ENCODE measurements at places on chromosomes 4 and X. TPM values are rescaled to one million over a fixed set of nuclear protein-coding genes. Genes with fewer than 3 reads are reported as not detected.

IGFBP7 gene
- total RNA-seq: 173 TPM

CDS1 gene
- 1.6 TPM for total RNA-seq

PRKG2 gene
- total RNA-seq: 0.63 TPM

EMD gene
- 15.1 TPM for total RNA-seq

TEX13D gene
- total RNA-seq: not detected

DNA sequence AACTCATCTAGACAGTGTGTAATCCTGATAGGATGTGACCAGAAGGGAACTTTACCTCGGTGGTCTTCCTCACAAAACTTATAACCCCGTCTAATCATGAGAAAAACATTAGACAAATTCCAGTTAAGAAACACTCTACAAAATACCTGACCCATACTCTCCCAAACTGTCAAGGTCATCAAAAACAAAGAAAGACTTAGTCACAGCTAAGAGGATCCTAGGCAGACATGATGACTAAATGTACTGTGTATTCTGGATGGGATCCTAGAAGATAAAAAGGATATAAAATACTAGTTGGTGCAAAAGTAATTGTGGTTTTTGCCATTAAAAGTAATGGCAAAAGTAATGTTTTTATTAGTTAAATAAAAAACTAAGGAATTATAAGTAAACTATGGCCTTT lies 81.6 kb downstream of the DTHD1 start:
- DNase-seq: no peak

DNA sequence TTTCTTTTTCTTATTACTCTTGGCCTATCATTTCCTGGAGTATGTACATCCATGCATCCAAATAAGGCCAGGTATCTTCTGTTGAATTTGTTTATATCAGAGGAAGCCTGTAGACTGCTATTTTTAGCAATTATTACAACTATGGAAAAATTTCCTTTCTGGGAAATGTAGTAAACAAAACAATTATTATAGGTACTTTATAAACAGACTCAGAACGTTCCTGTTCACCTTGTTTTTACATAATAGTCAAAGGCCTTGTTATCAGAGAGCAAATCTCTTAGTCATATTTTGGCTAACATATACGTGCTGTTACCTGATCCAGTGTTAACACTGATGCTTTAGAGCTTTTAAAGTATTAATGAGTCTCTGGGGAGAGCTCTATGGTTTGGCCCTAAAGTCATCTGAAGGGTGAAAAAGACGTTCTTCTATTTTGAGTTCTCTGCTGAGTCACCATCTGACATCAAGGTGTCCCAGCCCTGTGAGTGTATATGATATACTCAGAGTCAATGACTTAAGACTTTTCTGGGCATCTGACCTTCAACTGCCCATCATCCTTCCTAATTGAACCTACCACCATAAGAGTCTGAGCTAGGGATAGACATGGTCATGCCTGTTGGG lies 7.3 kb downstream of the SPARCL1 start:
- DNase-seq: peak; percentile 13

DNA sequence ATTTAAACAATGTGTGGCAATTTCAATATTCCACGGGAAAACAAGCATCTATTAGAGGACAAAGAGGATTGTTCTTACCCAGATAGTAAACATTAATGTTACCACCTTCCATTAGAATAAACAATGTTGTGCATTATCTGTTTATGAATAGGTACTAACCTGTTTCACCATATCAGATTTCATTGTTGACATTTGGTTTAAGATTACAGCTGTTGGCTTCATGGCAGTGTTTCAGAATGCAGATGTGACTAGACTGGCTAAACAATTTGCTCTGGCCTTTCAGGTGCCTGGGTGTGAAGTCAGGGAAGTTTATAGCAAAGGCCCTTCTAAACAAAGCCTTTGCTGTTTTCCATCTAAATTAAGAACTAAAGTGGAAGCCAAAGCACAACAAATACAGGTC lies 464.7 kb upstream of the FAM47C start:
- DNase-seq: no peak

- DNase-seq: no peak
These were observed 103.2 kb downstream of the ENPP6 start for GRCh38 chr4:184114431-184114830.

DNA sequence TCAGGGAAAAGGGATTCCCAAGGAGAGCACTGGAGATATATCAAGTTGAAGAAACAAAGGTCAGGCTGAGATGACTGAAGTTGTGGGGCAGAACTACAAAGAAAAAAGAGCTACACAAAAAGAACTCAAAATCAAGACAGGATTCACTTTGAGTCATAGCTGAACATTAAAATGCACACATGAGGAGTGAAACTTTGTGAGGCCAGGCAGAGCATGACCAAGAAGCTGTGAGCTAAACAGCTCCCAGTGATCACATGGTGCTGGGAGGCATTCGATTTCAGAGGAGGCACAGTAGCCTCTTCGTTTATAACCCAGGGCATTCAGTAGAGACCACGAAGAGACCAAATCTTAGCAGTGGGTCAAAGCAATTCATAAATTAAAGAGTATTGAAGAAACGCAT lies 145.3 kb downstream of the ATRX start:
- DNase-seq: no peak

DNA sequence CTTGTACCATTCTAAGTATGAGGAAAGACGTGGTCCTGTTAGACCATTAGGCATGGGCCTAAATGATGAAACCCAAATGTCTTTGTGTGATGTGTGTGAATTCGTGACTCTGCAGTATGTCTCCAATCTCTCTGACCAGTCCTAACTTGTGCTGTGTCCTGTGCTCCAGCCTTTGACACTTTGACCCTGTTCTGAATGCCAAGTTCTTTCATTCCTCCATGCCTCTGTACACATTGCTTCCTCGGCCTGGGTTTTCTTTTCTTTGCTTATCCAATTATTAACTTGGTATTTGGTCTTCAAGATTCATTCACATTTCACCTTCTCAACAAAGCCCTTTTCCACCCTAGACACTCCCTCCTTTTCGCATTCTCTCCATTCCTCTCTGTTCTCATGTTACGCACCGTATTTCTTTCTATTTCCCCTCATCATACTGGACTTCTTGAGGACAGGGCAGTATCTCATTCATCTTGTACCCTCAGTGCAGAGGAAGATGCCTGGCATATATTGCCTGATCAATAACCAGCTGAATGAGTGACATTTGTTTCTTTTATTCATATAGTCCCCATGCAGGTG lies 138.7 kb downstream of the F11 start:
- no peak for DNase-seq

GRCh38 chr4:152591396-152591795 lies 55.5 kb upstream of the FBXW7 start:
- no peak for DNase-seq

- no peak for DNase-seq
These were observed 62.8 kb upstream of the NKX1-1 start for GRCh38 chr4:1469043-1469442.

DNA sequence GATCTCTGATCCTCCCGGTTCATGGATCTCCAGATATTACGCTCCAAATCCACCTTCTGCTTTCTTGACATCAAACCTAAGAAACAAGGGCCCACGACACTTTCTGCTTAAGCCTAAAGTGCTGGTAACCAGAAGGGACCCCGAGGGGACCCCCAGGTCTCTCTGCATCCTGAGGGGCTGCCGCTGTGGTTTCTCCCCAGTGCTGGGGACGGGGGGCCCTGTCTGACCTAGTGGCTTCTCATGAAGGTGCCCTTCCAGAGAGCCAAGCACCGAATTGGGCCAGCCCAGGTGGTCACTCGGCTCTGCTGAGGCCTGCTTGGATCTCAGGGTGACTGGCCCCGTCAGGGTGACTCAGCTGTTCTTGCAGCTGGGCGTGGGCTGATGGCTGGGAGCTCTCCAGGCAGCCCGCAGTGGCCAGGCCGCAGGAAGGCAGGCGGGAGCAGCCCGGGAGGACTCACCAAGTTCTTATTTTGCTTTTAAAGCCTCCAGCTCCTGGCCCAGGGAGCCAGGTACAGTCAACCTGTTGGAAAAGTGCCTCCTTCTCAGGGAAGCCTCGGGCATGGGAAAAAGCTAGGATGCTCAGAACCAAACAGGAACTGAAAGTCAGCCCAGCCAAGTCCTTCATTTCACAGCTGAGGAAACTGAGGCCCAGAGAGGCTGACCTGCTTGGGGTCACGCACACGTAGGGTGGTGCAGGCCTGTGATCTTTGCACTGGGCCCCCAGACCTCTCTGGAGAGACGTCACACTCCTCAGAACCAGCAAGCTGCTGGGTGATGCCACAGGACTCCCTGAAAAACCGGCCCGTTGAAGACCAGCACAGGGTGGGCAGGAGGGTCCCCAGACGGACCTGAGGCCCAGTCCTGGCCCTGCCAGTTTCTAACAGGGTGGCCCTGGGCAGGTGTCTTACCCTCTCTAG lies 16.7 kb downstream of the BLOC1S4 start:
- DNase-seq: peak; percentile 88

DNA sequence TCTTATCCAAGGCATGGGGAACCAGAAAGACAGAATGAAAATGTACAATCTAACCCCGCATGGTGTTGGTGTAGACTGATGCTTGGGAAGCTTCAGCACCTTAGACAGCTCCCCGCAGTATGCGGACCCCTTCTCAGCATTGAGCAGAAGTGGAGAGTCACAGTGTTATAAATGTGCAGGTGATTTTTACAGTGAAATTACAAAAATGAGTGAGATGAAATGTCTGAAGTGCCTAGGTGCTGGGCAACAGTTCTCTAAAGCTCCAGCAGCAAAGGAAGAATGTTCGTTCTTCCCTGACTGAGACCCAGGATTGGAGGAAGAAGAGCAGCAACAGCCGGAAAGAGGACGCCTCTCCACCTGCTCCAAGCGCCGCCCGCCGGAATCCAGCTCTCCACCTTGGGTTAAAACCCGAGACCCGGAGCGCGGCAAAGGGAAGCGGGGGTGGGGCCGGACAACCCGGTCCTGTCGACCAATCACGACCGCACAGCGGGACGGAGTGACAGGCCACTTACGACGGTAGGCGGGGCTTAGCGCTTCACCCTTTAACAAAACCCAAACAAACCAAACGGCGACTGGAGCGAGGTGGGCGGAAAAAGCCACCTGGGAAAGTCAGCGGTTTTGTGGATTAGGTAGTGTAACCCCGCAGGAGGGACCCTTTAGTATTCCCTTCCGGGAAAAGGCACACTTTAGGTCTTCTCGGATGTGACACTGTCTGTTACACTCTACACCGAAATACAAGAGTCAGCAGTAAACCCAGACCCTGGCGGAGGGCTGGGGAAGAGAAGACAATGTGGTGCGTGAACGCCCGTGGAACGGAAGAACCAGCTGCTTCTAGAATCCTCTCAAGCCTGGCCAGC lies at the start of gene GLRA3:
Gene GLRA3 (minus strand): TSS at position 403 of the 857 bp plus-strand sequence. CDS start 436 bp downstream, outside the sequence.
- DNase-seq: peak; percentile 67

DNA sequence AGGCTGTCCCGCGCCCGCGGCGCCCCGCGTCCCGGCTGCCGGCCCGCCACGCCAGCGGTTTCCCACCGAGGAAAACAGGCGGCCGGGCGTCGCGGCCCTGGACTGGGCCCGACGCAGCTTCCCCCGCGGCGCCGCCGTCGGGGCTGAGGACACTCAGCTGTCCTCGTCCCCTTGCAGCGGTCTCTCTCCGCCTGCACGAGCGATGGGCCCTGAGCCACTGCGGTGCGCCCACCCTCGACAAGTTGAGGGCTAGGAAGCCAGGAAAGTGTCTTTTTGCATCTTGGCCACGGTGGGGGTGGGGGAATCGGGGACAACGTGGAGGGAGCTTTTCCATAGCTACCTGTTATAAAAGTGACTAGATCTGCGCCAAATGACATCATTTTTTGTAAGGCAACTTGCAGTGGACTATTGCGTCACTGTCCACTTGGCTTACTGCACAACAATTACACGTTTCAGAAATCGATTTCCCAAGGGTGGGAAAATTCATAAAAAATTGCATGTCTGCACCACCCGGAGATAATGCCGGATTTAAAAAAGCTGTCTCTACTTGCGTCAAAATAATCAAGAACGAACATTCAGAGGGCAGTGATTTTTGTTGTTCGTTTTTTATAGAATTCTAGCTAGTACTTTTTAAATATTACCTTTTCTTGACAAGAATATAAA lies 1.1 kb downstream of the KLHL15 start:
- DNase-seq: no peak

DNA sequence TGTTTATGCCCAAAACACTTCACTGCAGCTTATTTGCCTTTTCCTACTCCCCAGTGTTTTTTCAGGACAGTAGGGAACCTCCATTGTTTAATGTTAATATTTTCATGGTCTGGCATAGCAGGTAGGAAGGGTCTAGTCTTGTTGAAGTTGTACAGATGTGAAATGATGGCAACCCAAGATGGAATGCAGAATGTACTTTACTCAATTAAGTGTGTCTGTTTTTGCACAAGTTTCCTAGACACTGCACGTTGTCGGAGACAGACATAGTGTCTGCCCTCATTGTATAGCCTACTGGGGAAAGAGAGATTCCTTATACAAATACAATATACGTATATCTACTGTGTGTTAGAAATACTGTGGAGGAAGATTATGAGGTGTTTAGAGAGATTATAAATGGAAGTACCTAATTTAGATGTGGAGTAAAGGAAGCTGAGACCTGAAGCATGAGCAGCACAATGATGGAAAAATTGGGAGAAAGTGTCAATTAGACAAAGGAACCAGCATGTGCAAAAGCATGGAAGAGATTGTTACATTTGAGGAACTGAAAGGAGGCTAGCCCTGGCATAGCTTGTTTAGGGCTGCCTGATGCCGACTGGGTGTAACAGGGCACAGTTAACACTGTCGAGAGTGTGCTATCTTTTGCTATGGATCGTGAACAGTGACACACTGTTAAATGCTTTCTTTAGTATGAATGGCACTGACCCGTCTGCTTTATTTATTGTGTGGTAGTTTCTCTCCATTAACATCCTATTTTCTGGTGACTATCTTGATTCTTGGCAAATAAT lies 18.4 kb downstream of the CPEB2 start:
- DNase-seq: no peak

DNA sequence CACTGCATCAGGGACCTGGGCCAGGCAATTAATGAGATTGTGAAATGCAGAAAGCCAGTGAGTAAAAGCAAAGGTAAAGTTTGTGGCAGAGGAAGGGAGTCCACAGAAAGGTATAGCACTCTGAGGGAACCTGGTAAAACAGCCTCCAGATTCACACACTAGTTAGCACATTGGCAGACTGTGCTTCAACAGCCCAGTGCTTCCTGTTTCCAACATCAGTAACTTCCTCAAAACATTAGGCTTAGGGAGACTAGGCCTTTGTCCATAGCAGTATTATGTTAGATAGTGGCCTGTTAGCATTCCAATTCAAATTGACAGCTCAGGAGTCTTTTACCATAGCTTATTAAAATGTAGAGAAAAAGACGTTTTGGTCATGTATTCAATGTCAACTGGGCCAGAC lies 582.6 kb upstream of the ACTRT1 start:
- no peak for DNase-seq

- DNase-seq: no peak
These were observed 11.3 kb downstream of the DTHD1 start for GRCh38 chr4:36292556-36293188.

DNA sequence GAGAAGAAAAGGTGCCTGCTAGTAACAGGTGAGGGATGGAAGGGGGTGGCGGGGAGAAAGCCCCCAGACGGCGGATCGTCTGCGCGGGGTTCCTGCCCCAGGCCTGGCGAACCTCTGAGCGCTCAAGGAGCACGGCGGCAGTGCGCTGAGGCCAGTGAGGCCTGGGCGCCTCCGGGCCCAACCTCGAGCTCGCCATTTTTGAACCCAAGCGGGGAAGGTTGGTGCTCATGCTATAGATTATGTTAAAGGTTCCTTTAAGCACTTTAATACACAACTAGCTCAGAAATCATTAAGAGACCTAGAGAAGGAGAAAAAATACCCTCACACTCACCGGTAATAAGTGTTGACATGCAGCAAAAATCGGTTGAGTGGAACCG lies 7.9 kb downstream of the PITX2 start:
- no peak for DNase-seq

All from Daoy (cell line).